Left renal cortex interstitium (tissue), 4 donors: ENCODE measurements at places on chromosomes 2 and 18. TPM values are rescaled to one million over a fixed set of nuclear protein-coding genes. Genes with fewer than 3 reads are reported as not detected.

The TUBA3D gene
- 0.47 TPM for polyA plus RNA-seq

The TUBA4A gene
- 32.9 TPM for polyA plus RNA-seq

The PECR gene
- polyA plus RNA-seq, result 36.3 TPM

The ST6GAL2 gene
- polyA plus RNA-seq, result 23.7 TPM

The CFAP65 gene
- 0.27 TPM for polyA plus RNA-seq

The MYO7B gene
- polyA plus RNA-seq, result 20.3 TPM

DNA sequence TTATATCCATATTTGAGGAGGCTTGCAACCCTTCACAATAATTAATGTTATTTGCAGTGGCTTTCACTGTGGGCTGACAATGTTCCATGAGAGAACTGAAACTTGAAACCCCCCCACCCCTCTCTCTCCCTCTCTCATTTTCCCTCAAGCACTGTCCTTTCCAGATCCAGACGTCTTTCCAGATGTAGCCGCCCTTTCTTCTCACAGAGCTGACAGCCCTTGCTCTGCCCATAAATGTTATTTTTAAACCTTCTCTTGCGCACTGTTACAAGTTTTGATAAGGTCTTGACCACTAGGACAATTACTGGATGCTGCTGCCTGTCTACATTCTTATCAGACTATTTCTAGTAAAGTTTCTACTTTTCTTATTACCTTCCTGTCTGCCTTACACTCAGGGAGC is 91.4 kb upstream of the LINC00305 start:
- DNase-seq, result no peak

GRCh38 chr2:167708998-167709397 is 538.4 kb downstream of the STK39 start:
- DNase-seq, result no peak

- DNase-seq, result no peak
Observed at GRCh38 chr18:13394801-13395200, 176.2 kb downstream of the LDLRAD4 start.

DNA sequence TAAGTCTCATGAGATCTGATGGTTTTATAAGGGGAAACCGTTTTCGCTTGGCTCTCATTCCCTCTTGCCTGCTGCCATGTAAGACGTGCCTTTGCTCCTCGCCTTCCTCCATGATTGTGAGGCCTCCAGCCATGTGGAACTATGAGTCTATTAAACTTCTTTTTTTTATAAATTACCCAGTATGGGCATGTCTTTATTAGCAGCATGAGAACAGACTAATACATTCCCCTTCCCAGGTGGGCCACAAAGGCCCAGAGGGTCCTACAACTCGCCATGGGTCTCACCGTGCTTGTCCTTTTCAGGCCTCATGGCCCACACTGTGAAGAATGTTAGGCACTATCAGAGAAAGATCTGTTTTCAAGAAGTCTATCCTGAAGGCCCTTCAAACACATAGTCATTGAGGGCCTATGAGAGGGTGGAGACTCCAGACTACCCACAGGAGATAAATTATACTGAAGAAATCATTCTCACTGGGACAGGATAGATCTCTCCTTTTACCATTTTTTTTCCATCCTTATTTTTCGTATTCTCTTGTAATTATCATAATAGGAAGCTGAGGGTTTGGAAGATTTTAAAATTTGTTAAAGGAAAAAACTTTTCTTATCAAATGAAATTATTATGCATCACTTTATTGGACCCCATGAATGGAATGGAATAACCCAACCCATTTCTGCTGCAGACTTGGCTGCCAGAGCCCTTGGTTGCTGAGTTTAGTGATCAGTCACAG is 91.0 kb upstream of the MSH2 start:
- no peak for DNase-seq

DNA sequence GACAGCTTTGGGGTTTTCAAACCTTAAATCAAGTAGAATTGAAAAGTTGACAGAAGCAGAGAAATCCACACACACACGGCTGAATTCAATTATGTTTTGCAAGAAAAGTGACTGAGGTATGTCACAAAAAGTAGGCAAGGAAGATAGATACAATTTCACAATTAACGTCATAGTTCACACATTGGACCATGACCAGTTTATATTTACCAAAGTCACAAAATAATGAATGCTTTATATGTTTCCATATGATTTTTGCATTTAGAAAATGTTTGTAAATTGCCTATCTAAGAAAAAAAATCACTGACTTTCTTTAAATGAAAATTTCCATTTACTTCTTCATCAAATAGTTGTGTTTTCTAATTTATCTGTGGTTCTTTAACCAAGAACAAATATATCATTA is 29.4 kb upstream of the ZNF516 start:
- no peak for DNase-seq

GRCh38 chr2:75560022-75560767 is 544 bp downstream of the EVA1A start:
- DNase-seq, result peak; percentile 63

GRCh38 chr2:50831676-50832075 is 200.3 kb downstream of the NRXN1 start:
- no peak for DNase-seq

DNA sequence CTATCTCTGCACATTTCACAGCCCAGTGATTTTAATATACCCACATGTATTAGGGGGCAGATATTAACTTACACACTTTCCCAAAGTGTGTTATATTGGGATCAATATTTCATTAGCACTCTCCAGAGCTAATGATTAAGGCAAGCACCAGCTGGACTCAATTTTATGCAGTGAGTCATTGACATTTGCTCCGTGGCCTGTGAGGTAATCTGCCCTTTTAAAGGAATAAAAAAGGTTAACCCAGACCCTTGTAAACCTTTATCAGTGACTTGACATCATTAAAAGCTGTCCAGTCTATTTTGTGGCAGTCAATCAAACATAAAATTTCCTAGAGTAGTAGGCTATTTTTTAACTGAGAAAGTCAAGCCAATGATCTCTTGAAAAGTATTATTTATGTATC is 1870.4 kb upstream of the CELF4 start:
- DNase-seq, result no peak

- DNase-seq, result no peak
Observed at GRCh38 chr2:25421289-25421688, 79.6 kb upstream of the DNMT3A start.

GRCh38 chr18:63962137-63962536 is 7.7 kb upstream of the SERPINB8 start:
- no peak for DNase-seq
